ENCODE measurements at places on chromosomes 2 and 18. TPM values are rescaled to one million over a fixed set of nuclear protein-coding genes. Genes with fewer than 3 reads are reported as not detected.

The SOWAHC gene
- total RNA-seq = 33.0 TPM

- DNase-seq = no peak
These were observed 4.6 kb upstream of the RNF181 start for GRCh38 chr2:85590950-85591349.

DNA sequence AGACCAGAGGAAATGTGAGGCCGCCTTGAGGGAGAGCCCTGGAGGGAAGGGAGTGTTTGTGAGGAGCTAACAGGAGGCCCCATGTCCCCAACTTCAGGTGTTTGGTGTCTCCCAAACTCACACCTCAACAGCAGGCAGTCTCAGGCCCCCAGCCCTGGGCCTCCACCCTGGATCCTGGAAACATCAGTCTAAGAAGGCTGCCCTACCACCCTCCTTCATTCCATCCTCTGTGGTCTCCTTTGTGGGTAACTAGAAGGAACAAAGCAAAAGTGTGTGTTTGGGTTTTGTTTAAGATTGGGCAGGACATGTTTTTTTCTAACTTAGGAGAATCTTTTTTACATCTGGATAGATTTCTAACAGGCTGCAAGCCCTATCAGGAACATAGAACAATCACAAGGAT is 404.3 kb downstream of the BCL11A start:
- no peak for DNase-seq

DNA sequence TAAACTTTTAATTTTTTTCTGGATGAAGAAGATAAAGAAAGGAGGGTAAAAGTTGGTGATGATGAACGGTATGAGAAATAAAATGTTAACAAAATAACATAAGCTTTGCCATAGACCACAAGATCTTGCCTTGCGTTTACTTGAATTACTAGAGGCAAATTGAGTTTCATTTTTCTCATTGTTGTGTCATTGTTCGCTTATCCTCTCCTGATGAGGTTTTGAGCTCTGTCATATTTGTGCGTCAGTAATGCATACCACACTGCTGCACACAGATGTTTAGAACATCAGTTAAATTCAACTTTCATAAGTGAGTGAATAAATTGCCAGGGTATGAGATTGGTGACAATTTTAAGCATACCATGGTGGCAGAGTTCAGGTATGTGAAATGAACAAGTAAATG is 843.6 kb downstream of the SUCLG1 start:
- DNase-seq = no peak

DNA sequence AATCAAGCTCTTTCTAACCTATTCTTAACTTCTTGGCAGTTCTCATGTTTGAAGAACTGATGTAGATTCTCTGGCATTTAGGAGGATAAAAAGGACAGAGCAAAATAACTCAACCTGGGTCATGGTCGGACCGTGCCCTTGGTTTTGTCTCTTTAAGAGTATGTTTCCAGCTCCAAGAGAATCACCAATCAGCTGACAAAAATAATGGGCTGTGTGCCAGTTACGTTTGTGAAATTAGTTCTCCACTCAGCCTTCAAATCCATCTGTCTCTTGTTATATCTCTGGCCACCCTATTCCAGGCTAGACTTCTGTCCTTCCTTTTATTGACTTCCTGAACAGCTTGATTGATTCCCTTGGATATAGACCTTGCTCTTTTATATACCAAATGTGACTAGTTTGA is 225.7 kb downstream of the EPHA4 start:
- no peak for DNase-seq
